ENCODE measurements at places on chromosomes 7 and 10. TPM values are rescaled to one million over a fixed set of nuclear protein-coding genes. Genes with fewer than 3 reads are reported as not detected.

The MAPK8 gene
- 54.7 TPM for total RNA-seq

DNA sequence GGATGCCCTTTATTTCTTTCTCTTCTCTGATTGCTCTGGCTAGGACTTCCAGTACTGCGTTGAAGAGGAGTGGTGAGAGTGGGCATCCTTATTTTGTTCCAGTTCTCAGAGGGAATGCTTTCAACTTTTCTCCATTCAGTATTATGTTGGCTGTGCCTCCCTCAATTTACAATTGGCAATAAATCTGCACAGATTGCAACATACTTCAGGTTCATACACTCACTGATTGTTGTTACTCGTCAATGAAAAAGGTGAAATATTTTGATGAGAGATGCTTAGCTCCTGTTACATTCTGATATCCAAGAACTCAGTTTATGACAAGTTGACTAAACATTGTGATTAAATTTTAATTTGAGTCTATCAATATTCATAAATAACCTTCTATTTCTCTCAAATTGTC lies 37.9 kb upstream of the DKK1 start:
- DNase-seq, result no peak

- DNase-seq, result no peak
These were observed 132.1 kb upstream of the ZMIZ1 start for GRCh38 chr10:78936412-78937342.

DNA sequence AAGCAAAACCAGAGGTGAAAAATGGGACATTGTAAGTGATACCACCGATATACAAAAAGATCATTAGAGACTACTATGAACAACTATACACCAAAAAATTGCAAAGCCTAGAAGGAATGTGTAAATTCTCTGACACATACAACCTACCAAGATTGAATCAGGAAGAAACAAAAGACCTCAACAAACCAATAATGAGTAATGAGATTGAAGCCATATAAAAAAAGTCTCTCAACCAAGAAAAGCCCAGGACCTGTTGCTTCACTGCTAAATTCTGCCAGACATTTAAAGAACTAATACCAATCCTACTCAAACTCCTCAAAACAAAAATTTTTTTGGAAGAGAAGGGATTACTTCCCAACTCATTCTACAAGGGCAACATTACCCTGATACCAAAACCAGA lies 134.0 kb downstream of the TPST1 start:
- no peak for DNase-seq
